ENCODE measurements at places on chromosomes 16 and 17.

- DNase-seq, result no peak
Observed at GRCh38 chr16:89047331-89048089, 46.1 kb upstream of the ACSF3 start.

GRCh38 chr16:57976331-57976796 is 5.4 kb upstream of the CNGB1 start:
- DNase-seq, result no peak

- DNase-seq, result no peak
Observed at GRCh38 chr17:49723423-49723822, 15.7 kb upstream of the SLC35B1 start.

DNA sequence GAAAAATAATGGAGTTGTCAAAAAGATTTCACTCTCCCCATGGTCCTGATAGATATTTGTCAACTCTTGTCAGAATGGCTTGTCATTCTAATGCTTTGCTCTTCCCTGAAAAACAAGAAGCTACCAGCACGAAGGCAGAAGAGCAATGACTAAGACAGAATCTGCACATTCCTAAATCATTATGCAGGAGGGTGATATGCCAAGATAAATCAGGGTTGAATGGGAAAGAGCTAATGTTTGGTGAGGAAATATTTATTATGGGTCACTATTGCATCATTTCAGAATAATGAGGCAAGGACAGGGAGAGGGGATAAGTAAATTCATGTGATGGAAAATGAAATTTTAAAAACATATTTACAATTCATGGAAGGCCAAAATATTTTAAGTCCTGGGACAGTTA is 297.5 kb upstream of the XYLT1 start:
- DNase-seq, result no peak

DNA sequence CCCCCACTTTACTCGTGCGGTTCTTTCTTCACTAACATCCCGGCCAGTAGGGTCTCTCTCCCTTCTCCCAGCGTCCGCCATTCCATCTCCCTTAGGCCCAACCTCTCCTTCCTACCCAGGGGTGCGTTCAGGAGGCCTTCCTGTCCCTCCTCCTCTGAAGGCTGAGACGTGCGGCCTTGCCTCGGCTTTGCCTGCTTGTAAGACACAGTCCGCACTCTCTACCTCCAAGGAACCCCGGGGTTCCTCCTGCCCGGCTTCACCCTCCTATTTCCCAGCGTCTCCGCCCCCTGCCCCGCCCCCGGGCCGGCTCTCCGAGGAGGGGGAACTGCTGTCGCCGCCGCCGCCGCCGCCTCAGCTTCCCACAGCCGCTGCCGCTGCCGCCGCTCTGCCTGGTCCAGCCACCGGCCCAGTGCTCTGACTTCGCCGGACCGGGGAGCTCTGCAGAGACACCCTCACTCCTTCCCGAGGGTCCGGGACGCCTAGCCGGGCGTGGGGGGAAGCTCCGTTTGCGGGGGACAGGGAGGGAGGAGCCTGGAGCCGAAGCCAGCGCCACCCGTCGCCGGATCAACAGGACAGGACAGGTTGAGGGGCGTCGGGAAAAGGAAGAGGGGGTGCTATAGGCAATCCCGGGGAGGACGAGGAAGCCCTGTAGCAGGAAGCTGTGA is 1.2 kb upstream of the FGF11 start:
- DNase-seq, result peak; percentile 93

GRCh38 chr16:10128397-10129258 is 53.6 kb downstream of the GRIN2A start:
- DNase-seq, result no peak

DNA sequence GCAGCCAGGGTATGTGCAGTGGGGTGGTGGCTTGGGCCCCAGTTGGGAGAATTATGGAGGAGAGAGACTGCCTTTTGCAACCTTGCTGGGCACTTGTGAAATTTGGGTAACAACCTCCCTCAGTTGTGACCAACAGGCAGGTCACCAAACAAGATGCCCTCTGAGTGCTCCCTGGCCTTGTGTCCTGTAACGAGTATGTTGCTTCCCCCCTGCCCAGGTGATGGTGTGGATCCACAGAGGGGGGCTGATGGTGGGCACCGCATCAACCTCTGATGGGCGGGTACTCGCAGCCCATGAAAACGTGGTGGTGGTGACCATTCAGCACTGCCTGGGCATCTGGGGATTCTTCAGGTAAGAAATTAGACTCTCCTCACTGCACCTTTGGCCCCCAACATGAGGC is 74.3 kb downstream of the SLC6A2 start:
- DNase-seq, result no peak

DNA sequence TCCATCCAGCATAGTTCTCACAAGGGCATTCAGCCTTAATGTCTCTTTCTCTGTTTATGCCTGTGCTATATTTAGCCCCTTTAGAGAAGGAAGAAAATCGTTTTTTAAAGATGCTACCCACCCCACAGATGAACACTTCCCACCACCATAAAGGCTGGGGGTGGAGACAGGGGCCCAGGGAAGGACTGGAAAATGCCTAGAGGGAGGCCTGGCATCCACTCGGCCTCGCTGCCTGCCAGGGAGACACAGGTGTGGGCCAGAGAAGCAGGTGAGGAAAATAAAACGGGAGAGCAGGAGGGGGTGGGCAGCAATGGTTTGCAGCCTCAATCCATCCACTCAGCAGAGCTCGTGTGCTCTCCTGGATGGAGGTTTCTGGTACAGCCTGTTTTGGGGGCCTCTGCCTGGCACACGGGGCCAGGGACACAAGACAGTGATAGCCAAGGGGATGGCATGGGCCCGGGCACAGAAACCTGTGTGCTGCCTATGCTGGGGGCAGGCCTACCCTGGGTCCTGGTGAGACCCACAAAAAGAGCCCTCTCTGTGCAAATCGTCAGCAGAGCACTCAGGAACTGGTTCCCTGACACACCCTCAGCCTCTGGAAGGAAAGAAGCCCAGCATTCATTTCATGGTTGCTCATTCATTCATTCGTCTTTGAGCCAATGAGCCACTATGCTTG is 121.4 kb downstream of the C16orf78 start:
- peak; percentile 66 for DNase-seq

DNA sequence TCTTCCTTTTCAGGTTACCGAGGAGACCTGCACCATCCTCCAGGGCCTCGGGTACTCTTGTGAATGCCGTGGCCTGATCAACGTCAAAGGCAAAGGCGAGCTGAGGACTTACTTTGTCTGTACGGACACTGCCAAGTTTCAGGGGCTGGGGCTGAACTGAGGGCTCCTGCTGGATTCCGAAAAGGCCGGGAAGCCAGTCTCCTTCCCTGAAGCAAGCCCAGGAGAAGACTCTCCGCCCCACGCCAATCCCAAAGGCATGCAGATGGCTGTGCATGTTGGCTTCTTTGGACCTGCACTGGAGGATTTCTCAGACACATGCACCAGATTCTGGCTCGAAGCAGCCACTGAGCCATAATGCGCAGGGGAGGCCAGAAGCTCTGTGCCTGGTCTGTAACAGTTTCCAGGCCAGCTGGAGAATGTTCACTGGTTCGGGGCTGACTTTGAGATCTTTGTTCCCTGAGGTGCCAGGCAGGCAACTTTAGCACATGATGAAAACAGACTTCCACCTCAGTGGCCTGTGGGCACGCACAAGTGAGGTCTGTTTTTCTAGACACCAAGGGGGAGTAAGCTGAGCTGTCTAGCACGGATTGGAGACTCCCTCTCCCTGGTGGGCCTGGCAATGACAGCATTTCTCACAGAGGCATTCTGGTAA is 49.1 kb downstream of the ADCY7 start:
- peak; percentile 71 for DNase-seq

DNA sequence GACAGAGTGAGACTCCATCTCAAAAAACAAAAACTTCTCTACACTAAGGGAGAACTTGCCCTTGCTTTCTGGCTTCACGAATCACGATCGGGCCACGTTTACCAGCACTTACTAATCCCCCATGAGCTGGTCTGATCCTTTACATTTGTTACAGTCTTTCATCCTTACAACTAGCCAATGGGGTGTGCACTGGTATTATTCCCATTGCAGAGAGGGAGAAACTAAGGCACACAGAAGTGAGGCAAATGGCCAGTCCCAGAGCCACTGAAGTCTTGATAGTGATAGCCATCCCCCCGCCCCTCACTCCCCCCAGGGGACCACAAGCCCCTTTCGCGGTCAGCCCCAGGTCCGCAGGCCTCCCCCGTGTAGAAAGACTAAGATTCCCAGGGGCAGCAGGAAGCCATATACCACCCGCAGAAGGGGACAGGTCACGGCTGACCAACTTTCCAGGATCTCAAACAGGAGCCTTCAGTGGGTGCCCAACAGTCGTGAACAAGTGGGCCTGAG is 868 bp downstream of the NATD1 start:
- no peak for DNase-seq

DNA sequence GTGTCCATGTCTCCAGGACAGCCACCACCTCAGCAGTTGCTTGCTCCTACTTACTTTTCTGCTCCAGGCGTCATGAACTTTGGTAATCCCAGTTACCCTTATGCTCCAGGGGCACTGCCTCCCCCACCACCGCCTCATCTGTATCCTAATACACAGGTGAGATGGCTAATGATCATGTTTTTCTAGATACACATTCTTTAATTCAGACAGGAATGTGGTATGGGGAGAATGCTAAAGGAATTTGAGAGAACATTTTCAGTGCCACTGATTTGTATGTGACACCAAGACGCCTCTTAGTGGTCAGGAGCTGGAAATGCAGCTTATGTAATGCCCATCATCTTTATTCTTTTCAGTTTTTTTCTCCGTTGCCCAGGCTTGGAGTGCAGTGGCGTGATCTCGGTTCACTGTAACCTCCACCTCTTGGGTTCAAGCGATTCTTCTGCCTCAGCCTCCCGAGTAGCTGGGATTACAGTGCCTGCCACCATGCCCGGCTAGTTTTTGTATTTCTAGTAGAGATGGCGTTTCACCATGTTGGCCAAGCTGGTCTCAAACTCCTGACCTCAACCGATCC is 8.9 kb upstream of the RAPGEFL1 start:
- DNase-seq, result no peak

DNA sequence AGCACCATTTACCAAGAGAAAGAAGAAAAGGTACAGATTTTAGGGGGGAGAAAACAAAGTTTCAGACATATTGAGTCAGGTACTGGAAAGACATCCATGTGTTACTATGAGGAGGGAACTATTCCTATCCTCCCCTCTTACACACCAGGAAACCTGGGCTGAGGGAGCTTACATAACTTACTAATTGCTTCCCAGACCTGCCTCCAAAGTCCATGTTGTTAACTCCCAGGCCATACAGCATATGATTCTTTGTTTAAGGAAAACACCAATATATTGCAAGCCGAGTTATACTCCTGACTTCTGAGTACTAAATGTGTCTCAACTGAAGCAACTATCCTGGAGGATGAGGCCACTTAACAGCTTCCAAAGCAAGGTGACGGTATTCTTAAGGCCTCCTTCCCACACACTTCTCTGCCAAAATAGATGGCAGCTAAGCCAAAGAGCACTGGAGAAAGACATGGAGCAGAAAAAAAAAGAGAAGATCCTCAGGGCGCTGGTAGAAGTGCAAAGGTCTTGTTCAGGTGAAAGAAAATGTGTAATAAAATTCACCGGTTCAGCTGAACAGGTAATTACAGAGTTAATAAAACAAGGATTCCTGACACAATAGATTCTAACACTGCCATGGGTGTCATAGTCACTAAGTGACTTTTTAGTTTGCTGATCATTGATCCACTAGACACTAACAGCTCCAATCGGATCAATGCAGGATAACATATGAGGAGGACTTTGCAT is 151.1 kb downstream of the SKAP1 start:
- no peak for DNase-seq

DNA sequence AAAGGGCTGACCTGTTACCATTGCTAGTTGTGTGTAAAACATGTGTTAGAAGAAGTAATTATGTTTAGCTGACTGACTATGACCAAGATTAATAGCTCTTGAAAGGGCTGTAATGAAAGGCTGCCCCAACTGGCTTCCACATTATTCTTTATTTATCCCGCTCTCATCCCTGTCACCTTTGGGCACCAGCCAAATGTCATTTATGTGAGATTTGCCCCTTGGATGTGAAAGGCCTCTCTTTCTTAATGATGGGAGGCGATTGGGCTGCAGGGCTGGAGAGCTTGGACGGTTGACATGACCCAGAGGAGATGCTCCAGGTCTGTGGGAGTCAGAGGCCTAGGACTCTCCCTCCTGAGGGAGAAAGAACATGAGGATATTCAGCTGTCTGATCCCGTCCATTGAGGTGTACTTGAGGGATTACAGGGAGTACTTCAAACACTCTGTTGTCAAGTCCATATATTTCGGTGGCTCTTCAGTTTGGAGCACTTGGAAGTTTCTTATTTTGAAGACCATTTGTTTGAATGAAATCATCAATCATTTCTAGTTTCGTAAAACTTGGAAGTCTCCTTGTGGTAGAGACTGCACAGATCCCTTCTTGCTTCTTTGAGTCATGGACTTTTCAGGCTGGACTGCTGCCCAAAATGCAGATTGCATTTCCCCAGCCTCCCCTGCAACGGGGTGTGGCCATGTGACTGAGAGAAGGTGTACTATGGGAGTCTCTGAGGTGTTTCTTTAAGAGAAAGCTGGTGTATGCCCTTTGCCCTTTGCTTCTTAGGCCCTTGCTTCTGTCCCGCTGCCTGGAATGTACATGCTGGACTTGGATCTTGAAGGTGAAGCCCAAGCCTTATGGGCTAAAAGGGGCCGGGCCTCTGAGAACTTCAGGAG is 51.3 kb downstream of the FTO start:
- DNase-seq, result no peak

DNA sequence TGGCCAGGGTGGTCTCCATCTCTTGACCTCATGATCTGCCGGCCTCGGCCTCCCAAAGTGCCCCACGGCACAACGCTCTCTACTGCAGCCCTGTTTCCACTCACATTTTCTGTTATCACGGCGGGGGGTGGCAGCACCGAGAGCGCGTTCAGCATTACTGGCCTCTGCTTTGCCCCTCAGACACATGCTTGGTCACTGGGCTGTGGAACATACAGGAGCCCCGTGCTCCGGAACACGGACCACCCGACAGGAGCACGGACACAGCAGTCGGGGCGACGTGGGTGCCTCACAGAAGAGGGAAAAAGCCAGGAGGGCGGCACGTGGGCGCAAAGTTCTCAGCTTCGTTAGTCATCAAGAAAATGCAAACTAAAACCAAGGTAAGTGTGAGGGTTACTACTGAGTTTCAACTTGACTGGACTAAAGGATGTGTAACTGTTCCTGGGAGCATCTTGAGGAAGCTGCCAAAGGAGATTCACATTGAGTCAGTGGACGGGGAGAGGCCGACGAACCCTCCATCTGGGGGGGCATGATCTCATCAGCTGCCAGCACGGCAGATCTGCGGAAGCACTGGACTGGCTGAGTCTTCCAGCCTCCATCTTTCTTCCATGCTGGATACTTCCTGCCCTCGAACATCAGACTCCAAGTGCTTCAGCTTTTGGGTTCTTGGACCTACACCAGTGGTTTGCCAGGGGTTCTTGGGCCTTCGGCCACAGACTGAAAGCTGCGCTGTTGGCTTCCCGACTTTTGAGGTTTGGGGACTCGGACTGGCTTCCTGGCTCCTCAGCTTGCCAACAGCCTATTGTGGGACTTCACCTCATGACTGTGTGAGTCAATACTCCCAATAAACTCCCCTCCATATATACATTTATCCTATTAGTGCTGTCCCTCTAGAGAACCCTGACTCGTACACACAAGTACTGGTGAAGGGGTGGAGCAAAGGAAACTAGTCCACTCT is 106.8 kb downstream of the ZNF778 start:
- DNase-seq, result no peak

Data from cardiac septum (tissue), 1 donor.